ENCODE measurements at places on chromosomes 7 and 10. TPM values are rescaled to one million over a fixed set of nuclear protein-coding genes. Genes with fewer than 3 reads are reported as not detected.

Gene NPM3
- 117 TPM for total RNA-seq

Gene FFAR4
- total RNA-seq = 0.13 TPM

Gene IL6
- total RNA-seq = 1.4 TPM

Gene PIK3CG
- not detected for total RNA-seq

Gene SH2D4B
- total RNA-seq = 0.09 TPM

Gene HOXA11
- total RNA-seq = 0.75 TPM

Gene EPHA1
- total RNA-seq = not detected

Gene PILRA
- 6.3 TPM for total RNA-seq

Gene GOT1
- 34.1 TPM for total RNA-seq

Gene GTPBP4
- 143 TPM for total RNA-seq

Gene INA
- total RNA-seq = 20.0 TPM

Gene LHFPL3
- total RNA-seq = not detected

Gene HABP2
- total RNA-seq = 0.10 TPM

Gene EGR2
- 0.33 TPM for total RNA-seq

Gene CHST15
- total RNA-seq = 7.5 TPM

Gene NUDCD3
- total RNA-seq = 59.0 TPM

Gene ITIH2
- 0.31 TPM for total RNA-seq

Gene PMPCB
- 65.3 TPM for total RNA-seq

Gene ASAH2B
- total RNA-seq = 5.3 TPM

Gene SUGCT
- total RNA-seq = 1.1 TPM

Gene NOS3
- 0.34 TPM for total RNA-seq

Gene CAMK2B
- total RNA-seq = 0.12 TPM

Gene ECHDC3
- 9.4 TPM for total RNA-seq

Gene AZGP1
- total RNA-seq = 0.13 TPM

Gene CYP26C1
- not detected for total RNA-seq

Data from A549 treated with Mapracorat at 1 μM for 4 hours (cell line).